ENCODE measurements at places on chromosomes 2 and 18. TPM values are rescaled to one million over a fixed set of nuclear protein-coding genes. Genes with fewer than 3 reads are reported as not detected.

Gene C2orf66
- not detected for total RNA-seq

Gene ICA1L
- 5.1 TPM for total RNA-seq

Gene CTLA4
- total RNA-seq, result 69.7 TPM

Gene PAX8
- 2.0 TPM for total RNA-seq

Measured in activated naive CD4-positive, alpha-beta T cell treated with anti-CD3 and anti-CD28 coated beads for 36 hours (primary cell).